ENCODE measurements at places on chromosomes 1 and 21.

DNA sequence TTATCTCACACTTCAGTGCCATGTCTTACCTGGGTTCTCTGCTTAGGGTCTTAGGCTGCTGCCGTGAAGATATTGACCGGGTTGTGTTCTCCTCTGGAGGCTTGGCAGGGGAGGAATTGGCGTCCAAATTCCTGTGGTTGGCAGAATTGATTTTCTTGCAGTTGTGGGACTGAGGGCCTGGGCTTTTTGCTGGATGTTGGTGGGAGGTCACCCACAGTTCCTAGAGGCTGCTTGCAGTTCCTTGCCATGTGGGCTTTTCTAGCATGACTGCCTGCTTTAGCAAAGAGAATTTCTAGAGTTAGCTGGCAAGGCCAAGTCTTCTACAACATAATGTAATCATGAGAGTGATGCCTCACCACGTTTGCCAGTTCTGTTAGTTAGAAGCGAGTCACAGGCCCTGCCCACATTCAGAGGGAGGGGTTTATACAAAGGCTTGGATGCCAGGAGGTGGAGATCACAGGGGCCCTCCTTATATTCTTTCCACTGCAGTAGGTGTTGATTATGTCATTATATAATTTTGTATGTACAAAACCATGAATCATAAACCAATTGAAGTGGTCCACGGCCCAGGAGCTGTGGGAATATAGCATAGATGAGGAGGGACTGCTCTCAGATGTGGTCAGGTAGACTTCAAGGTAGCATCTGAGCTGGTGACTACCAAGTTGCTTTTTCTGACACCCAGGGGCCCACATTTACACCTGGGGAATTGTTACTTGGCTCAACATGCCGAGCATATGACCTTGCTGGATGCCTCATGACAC is 6.6 kb downstream of the UBL4B start:
- DNase-seq, result no peak

DNA sequence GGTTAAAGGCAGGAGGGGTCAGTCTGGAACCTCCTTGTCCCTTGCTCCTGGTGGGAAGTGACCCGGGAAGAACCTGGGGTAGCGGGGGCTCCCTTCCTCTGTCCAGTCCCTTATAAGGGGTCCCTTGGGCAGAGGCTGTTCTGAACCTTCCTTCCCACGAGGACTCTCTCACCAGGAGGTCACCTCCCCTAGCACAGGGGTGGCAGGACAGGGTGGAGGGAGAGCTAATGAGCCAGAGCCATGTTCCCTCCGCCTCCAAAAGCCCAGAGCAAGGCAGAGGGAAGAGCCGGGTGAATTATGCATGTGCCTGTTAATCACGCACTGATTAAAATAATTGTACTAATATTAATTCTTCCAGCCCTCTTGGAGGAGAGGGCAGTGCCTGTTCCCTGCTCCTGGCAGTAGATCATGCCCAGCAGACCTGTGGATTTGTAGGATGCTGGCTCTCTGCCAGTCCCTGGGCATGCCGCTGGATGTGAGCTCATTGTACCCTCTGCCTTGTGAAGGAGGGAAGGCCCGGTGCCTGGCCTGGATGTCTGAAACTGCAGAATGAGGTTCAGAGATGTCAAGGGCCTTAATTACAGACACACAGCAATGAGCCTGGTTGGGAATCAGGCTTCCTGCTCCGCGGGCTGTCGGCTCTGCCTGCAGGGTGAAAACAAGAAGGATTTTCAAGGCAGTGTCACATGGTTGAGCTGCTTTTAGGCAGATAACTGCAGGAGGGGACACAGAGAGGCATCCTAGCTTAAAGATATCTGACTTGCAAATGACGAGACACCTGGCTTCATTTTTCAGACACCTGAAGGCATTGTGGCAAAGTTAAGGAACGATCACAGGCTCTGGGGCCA is 68.2 kb downstream of the IGSF21 start:
- DNase-seq, result no peak

DNA sequence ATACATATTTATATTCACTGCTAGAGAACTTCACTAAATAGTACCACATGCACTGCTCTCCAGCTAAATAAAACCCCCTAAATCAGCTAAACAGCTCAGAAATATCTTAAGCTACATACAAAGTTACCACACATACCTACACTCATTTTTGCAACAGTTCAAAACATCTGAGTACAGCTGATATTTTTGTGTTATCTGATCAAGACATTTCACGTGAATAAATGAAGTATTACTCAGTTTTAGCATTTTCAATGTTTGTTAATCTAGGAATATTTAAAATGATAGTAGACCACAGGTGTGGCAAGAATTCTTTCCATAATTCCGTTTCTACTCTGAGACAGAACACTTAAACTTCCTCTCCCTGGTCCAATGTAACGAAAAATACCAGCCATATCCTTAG is 20.8 kb downstream of the EVI5 start:
- DNase-seq, result no peak

DNA sequence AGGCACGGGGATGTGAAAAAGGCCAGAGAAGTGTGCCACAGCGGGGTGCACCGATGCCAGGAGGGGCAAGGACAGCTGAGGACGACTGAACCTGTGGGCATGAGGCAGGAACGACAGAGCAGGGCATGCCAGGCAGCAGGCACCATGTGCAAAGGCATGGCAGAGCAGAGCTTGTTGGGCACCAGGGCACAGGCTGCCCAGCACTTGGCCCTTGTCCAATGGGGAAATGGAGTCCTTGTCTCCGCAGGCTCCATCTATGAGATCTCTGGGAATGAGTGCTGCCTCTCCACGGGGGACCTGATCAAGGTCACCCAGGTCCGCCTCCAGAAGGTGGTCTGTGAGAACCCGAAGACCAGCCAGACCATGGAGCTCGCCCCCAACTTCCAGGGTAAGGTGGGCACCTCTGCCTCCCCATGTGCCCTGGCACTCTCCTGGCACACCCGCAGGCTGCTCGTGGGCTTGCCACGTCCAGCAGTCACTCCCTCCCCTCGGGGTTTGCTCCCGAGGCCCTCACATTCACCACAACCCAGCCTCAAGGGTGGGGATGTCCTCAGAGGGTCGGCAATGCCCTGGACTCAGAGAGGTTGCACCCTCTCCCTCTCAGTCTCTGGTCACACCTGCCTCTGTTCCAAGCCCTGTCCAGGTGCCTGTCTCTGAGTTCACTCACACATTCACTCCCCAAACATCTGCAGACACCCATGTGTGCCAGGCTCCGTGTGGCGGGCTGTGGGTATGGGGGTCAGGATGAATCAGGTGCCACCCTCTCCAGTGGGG is 4.2 kb downstream of the THEMIS2 start:
- DNase-seq, result no peak
